Stimulated activated CD4-positive, alpha-beta T cell treated with anti-CD3 and anti-CD28 coated beads, Interleukin-4, amount 100 ng/mL, for 1 hour (primary cell): ENCODE measurements at places on chromosomes 7 and 10.

GRCh38 chr10:121531076-121531829, 67.0 kb downstream of the FGFR2 start:
- DNase-seq, result no peak

DNA sequence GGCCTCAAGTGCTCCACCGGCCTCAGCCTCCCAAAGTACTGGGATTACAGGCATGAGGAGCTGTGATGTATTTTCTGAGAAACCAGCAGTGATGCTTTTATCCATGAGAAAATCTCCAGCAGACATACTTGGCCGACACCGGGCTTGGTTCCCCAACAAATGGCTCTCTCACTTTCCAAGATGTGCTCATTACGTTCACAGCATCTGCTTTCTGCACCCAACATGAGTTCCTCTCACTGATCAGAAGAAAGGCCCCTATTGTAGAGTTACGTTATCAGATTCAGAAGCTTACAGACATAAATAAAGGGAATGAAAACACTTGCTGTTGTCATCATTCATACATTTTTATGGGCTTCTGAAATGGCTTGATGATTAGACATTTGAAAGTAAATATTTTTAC, 95.0 kb downstream of the CALD1 start:
- DNase-seq, result no peak

- no peak for DNase-seq
These were observed 141.5 kb upstream of the DKK1 start for GRCh38 chr10:52172581-52172980.

DNA sequence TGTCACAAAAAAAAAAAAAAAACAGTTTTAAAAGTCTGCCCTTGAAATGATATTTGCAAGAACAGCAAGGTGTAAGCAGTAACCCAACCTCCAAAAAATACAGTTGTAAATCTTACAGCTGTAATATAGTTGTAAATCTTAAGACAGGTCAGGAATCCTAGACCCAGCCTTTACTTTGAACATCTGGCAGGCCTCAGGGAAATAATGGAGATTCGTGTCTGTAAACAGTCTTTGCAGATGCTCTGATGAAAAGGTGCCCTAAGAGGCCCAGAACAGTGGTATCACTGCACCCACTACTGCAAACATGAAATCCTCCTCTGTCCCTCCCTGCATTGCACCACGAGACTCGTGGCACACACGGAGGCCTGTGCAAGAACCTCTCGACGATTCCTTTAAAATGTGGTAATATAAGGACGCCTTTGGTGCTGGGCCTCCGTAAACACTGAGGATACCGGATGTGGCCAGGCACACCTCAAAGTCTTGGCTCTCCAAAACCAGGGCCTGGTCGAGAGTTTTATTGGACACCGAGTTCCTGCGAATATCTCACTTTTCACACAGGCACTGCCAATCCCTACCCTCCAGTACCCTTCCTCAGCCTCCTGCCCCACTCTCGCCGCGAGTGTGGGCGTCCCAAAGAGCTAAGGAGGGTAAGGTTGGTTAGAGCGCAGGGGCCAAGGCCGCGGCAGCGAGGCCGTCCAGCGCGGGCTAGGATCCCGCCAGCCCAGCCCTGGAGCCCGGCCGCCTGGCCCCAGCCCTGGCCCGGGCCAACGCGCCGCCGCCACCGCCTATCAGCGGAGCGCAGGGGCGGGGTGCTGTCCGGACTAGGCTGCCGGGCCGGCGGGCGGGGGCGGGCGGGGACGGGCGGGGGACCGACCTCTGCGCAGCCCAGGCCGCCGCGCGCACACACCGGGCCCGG, at the start of gene REEP3:
REEP3 (plus strand) TSS at position 902 of the 916 bp plus-strand sequence. CDS start 145 bp downstream, outside the sequence.
- peak; percentile 21 for DNase-seq

GRCh38 chr10:124026589-124026939, 66.8 kb downstream of the CHST15 start:
- no peak for DNase-seq

DNA sequence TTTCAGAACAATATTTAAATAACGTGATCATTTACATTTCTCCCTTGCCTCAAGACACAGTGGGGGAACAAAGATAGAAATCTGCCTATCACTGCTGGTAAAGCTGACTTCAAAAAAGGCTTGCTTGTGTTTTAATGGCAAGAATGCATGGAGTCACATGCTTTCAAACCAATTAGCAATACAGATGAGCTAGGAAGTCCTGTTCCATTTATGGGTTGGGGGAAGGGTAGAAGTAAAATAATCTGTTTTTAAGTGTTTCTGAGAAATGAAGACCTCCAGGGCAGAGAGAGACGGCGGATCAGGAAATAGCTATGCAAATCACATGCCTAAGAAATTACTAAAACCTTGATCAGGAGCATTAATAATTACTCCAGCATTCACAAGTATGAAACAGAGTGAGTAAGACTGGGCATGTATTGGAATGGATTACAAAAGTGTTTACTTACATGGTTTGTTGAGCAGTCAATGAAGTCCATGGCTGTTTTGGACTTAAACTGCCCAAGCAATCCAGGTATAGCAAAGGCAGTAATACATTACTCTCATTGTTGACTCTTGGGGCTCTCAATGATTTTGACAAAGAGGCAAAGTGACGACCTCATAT, 142.0 kb downstream of the ARID5B start:
- DNase-seq, result no peak

GRCh38 chr7:38839851-38840250, 69.1 kb downstream of the VPS41 start:
- no peak for DNase-seq

DNA sequence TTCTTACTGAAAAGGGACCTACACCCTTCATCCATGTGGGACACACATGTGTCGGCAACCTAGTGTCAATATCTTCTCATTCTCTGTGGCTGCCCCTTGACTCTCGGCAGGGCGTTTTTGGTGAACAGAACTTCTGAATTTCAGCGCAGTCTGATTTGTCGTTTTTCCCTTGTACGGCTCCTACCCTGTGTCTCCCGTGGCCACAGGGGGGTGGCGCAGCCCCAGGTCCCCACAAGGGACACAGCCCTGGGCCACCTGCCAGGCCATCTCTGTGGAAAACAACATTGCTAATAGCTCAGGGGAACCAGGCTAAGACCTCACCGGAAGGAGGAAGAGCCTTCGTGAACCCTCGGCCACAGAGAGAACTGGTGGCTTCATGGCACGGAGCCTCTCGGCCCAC, 53.1 kb upstream of the NKX6-2 start:
- DNase-seq, result no peak
